Left renal cortex interstitium (tissue), 4 donors: ENCODE measurements at places on chromosomes 7 and 10. TPM values are rescaled to one million over a fixed set of nuclear protein-coding genes. Genes with fewer than 3 reads are reported as not detected.

GRCh38 chr7:18177129-18177814 lies 149.6 kb upstream of the PRPS1L1 start:
- no peak for DNase-seq

- no peak for DNase-seq
Measured at GRCh38 chr10:99456931-99457288, 26.5 kb upstream of the GOT1 start.

DNA sequence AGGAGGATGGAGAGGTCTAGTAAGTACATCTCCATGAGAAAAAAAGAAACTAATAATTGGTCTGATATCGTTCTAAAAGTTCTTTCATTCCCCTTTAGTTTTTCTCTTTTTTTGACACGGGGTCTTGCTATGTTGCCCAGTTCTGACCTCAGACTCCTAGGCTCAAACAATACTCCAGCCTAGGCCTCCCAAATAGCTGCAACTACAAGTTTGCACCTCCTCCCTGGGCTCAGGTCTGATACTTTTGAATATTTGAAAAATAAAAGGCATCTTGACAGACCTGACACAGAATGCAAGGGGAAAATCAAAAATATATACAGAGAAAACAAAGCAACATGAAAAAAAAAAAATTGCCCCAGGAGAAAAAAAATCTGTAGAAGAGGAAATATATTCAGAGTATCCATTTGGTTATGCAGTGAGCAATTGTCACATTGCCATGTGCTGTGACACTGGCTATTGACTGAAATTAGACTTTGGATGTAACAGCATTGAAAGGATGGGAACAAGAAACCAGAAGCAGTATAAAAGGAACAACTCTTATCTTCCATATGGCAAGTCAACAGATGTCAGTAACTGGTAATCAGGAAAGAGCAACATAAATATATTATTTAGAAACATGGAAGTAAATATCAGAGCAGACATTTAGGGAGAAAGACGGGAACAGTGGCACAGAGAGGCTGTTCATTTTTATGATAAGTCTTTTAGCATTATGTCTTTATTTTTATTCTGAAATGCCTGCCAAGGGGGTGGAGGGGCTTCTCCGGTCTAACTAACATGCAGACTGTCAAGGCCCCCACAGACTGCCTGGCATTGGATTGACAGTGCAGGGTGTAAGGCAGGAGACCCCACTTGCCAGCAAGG lies 408.4 kb downstream of the PARD3 start:
- no peak for DNase-seq

DNA sequence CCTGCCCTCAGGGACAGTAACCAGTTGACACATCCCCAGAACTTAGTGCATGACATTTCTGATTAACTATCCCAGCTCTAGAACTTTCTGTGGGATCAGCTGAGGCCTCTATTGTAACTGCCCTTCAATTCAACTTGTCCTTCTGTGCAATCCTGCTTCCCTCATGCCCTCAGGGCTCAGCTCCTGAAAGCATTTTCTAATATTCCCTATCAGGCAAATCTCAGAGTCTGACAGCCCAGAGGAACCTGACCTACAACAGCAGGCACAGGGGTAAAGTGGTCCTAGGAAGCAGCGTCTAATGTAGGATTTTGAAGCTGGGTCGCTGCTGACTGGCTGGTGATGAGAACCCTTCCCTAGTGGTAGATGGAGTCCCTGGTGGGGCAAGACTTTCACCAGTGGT lies 13.6 kb upstream of the STN1 start:
- no peak for DNase-seq

DNA sequence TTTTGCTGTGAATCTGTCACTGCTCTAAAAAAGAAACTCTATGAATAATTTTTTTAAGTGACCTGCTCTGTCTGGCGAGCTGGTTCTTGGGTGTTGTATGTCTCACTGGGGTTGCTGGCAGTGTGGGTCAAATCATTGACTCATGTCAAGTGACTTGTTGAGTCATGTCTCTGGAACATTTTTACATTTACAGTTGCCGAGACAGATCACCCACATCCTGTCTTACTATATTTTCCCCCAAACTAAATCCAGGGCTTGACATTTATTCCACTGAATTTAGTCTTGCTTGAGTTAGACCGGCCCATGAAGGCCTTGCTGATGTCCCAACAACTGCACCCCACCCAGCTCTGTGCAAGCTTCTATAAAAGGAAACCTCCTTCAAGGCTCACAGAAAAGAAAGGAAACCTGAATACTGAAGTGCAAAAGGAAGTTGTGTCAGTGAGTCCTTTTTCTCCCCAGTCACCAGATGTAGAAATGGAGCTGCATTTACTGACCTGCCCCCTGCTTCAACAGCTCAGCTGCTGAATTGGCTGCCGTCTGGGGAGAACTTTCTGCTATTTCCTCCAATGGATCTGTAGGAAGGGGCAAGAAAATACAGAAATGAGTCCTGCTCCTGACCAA lies 290.3 kb downstream of the TNS3 start:
- DNase-seq: no peak

DNA sequence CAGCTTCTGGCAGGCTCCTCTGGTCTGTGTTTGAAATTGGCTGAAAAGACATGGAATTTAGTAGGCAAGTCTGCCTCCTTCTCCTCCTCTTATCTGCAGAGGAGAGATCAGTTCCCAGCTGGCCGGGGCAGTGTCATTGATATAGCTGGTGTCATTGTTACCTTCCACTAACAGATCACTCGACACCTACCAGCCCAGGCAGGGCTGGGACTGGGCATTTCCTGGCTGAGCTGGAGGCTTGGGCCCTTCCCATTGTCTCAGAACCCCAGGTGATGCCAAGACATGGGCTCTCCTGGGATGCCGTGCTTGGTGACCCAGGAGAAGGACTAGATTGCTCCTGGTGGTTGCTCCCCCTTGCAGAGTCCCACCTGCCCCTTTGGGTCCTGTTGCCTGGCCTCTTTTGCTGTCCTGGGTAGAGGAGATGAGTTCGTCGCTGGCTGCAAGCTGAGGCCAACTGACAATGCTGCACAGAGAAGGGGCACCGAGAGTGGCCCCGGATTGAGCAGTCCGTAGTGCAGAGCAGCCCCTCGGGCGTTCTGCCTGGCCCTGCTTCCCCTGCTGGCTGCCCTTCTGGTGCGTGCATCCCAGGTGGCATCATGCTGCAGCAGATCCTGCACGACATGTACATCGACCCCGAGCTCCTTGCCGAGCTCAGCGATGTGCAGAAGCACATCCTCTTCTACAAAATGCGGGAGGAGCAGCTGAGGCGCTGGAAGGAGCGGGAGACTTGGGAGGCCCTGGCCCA lies at the start of gene SH2D4B:
TSS of gene SH2D4B (plus strand) at position 167 of the 745 bp plus-strand sequence. CDS start at position 597, 430 bp downstream.
- DNase-seq: no peak

The ZNF800 gene
- 20.9 TPM for polyA plus RNA-seq

GRCh38 chr7:36287371-36288241 lies 102.1 kb upstream of the ANLN start:
- no peak for DNase-seq

The EZH2 gene
- 49.5 TPM for polyA plus RNA-seq

DNA sequence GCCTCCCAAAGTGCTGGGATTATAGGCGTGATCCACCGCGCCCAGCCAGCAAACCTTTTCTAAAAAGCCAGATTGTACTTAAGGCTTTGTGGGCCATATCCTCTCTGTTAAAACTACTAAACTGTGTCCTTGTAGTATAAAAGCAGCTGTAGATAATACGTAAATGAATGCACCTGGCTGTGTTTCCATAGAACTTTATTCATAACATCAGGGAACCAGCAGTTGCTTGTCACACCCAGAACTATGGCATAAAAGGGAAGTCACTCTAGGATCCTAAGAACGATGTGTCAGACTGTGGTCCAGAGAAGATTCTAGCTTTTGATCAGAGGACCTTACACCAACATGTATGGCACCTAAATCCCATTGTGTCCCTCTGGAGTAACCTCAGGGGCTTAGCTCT lies 63.0 kb downstream of the DENND2A start:
- DNase-seq: no peak

The AFAP1L2 gene
- 49.1 TPM for polyA plus RNA-seq

DNA sequence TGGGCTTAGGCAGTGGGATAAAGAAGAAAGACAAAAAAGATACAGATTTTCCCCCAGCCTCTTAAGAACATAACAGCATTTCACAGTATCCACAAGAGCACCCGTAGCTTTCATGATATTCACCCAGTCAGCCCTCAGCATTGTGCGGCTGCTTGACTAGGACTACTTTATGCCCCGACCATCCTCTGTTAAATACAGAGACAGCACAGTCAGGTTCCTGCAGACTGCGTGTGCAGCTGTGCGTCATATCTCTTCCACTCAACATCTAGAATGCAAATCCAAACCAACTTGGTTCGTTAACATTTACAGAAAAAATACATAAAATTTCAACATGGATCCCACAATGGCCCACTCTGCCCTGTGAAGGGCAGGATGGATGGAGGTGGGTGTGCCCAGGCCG lies 33.8 kb downstream of the PIK3AP1 start:
- no peak for DNase-seq

The TUBB8 gene
- polyA plus RNA-seq: 0.95 TPM
